ENCODE measurements at places on chromosomes 7 and 10. TPM values are rescaled to one million over a fixed set of nuclear protein-coding genes. Genes with fewer than 3 reads are reported as not detected.

Gene PTEN
- 19.6 TPM for total RNA-seq

Gene CTBP2
- 58.1 TPM for total RNA-seq

Gene GSDME
- total RNA-seq: 4.1 TPM

Gene RSPH10B
- total RNA-seq: not detected

Gene PPP1R17
- not detected for total RNA-seq

Gene CNNM1
- total RNA-seq: 0.13 TPM

Gene NUTM2A
- total RNA-seq: 0.10 TPM

Gene NKX2-3
- total RNA-seq: not detected

Gene ITPRIP
- 5.6 TPM for total RNA-seq

Gene ASAH2
- 0.22 TPM for total RNA-seq

Gene PRLHR
- not detected for total RNA-seq

Gene PNLIP
- total RNA-seq: not detected

Gene ITPRID1
- total RNA-seq: not detected

Gene ATOH7
- not detected for total RNA-seq

Gene CPVL
- total RNA-seq: 7.0 TPM

Gene HNRNPH3
- 29.8 TPM for total RNA-seq

Gene EXOC4
- 6.4 TPM for total RNA-seq

Gene ZNF503
- 8.8 TPM for total RNA-seq

Gene KLHL7
- 16.2 TPM for total RNA-seq

GRCh38 chr10:69181433-69181832 lies 1.4 kb downstream of the SUPV3L1 start:
- no peak for DNase-seq

DNA sequence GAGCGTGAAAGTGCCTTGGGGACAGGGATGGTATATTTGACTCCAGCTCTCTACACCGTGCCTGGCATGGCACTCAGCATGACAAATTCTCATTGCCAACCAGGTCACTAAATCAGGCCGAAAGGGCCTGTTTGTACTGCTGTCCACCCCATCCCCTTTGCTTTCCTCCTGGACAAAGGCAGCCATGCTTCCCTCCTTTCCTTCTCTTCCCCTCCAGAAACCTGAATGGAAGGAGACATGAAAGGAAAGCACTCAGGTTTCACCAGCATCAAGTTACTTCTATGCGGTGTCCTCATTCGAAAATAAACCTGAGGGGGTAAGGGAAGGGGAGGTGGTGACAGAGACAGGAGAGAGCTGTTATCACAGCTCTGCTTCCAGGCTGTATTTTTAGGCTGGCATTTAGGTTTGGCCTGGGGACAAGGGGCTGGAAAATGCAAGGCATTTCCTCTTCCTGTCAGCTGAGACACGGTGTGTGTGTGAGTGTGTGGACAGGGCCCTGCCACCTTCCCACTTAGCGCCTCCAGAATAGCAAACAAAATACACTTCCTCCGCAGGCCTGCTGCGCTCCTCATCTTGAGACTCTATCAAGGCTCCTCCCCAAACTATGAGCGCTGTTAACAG lies 79.9 kb upstream of the COL13A1 start:
- DNase-seq: no peak

DNA sequence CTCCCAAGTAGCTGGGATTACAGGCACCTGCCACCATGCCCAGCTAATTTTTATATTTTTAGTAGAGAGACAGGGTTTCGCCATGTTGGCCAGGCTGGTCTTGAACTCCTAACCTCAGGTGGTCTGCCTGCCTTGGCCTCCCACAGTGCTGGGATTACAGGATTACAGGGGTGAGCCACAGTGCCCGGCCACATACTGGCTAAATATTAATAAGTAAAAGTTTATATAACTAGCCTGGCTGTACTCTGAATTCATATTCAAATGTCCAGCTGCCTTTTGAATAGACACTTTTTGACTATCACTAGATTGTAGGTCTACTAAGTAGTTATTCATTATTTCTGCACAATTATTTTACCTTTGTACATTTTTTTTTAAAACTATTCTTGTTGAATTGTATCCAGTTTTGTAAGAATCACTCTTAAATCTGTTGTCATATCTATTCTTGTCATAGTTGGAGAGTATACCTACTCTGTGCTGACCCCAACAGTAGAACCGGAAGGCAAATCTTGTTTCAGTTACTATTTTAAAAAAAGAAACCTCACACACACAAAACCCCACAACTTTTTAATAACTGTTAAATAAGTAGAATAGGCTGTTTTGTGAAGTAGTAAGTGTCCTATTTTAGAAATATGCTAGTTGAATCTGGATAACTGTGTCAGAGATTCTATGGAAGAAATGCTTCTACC lies 29.6 kb downstream of the MINPP1 start:
- no peak for DNase-seq

DNA sequence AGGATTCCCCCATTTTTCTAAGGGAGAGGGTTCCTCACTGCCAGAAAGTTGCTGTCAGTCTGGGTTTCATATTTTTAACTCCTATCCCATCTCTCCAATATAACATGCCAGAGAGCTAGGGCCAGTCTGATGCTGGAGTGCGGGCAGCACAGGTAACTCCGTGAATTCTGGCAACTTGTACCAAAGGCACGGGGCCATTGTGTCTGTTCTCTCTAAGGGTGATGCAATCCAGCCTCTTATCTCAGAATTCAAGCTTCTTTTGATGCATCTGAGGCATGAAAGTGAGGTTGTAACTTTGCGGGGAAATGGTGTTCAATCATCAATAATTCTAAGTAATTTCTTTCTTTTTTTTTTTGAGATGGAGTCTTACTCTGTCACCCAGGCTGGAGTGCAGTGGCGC lies 1074.4 kb downstream of the TYW1 start:
- DNase-seq: no peak

GRCh38 chr10:10482613-10483012 lies 535.1 kb upstream of the CELF2 start:
- DNase-seq: no peak

DNA sequence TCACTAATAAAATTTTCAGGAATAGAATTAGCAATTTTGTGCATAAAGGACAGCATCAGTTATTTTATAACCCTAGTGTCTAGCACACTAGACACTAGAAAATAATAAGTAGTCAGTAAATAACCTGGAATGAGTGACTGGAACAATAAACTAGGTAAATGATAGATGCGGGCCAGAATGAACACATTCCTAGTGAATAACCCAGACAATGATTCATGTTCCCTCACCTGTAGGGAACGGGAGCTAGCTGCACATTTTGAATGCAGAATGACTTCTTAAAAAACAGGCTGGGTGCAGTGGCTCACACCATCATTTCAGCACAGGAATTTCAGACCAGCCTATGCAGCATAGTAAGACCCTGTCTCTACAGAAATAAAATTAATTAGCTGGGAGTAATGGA lies 3.2 kb upstream of the ATOH7 start:
- no peak for DNase-seq

GRCh38 chr7:80273327-80273726 lies 138.7 kb downstream of the GNAI1 start:
- DNase-seq: no peak

DNA sequence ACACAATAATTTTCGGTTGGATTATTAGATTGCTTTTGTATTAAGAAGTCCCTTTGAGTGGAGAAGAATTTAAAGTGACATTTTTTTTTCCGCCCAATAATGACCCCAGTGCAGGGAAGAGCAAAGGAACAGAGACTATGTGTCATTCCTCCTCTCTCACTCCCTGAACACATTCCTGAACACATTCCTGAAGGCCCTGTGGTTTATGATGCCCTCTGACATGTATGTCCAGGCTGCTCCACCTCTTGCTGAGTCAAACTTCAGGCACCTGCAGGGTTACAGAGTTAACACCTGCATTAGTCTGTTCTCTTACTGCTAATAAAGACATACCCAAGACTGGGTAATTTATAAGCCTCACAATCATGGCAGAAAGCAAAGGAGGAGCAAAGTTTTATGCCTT lies 704.0 kb upstream of the LRRN3 start:
- DNase-seq: peak; percentile 0

- DNase-seq: no peak
These were observed 118.1 kb downstream of the SEMA3D start for GRCh38 chr7:85068799-85069198.

DNA sequence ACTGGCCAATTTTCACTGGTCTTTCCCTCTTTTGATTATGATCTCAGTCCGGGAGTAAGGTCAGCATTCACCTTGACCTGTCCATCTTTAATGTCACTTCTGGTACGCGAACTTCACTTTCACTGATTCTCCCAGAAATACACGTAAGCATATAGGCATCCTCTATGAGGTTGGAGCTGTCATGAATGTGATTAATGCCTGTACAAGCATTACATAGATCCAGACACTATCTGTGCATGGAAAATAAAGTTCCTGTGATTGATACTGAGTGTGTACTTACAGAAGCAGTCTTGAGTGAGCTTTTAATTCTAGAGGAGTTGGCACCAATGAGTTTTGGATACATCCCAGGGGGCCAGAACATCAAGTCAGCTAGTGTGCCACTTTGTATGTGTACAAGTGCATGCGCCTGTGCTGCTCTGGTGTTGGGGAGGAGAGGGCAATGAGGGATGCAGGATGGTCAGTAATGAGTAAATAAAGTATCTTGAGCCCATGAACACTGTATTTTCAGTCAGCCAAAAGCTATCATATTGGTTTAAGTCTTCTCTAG lies 6.0 kb downstream of the PTPRZ1 start:
- no peak for DNase-seq

- DNase-seq: no peak
These were observed 28.2 kb downstream of the NOD1 start for GRCh38 chr7:30450240-30450982.

DNA sequence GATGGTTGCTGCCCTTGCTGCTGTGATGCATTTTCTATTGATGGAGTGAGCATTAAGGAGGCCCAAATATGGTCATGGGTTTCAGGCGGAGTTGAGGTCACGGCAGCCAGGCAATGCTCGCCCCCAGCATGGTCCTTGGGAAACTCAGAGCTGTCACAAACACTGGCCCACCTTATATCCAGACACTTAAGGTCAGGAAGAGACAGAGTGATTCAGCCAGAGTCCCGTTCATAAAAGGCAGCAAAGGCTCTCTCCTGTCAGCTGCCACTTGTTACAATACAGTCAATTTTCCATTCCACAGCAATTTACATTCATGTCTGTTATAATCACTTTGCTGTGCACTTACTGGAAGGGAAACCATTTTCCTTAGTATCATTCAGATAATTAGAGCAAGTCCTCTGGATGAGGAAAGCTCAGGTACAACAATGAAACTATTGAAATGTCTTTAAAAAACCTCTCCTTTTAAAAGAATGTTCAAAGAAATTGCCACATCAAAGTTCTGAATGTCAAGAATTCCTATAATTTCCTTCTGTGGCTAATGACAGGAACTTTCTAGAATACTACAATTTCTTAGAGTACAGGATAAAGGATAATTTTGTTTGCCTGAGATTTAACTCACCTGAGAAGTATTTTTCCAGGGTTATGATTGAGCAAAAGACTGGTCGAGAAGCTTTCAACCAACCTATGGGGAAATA lies 14.8 kb upstream of the ANKRD1 start:
- DNase-seq: no peak

DNA sequence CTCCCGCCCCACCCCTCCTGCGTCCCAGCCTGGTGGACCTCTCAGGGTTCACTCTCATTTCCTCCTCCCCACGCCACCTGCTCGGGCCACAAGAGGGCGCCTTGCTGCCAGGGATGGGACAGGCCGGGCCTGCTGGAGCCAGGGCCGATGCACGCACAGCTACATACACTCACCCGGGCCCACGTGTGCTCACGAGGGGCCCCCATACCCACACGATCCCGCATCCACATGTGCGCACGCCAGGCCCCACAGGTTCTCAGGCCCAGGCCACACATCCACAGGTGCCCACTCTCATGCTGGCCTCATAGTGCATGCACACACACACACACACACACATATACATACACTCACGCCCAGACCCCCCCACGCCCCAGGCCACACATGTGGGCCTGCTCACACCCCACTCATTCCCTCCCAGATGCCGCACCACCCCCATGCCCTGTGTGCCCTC lies 68.6 kb downstream of the LHPP start:
- peak; percentile 83 for DNase-seq

DNA sequence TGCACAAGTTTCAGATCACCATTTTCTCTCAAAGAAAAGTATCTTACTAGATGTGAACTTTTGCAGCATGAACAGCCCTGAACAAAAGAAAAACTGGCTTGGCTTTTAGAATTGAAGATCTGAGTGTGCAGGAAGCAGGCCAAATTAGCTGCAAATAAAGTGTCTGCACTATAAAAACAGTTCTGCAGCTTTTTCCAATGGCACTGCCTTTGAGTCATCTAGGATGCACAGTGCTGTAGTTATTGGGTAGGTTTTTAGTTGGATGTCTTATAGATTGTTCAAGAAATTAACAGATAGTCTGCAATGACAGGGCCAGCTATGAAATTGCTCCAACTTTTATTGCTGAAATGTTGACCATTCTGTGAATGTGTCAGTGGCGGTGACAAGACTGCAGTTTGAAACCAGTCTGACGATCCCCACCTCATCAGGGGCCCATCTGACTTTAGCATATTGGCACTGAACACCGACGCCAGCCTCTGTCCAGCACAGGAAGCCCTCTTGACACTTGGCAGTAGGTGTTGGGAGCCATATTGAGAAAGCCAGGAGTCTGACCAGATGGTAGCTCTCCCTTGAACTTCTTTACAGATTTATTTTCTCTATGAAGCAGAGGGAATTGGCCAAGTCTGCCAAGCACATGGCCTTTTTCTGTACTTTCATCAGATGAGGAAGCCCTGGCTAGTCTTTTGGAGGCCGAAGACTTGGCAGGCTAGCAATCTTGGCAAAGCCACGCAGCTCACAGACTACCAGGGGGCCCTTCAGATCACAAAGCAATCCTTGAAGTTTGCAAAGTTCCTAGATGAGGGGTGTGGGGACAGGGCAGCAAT lies 490.6 kb downstream of the NEBL start:
- DNase-seq: no peak

DNA sequence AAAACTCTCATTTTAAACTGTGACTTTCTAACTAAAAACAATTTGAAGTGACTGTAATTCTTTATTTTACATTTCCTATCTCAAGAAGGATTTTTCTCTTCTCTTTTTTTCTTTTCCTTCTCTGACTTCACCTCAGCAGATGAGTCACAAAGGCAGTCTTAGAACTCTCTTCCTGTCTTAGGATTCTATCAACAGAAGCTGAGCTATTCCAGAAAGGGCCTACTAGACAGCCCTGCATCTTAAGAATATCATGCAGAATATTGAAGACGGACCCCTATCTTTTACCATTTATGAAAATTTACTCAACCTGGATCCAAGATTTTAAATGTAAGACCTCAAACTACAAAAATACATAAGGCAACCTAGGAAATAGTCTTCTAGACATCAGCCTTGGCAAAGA lies 365.7 kb upstream of the SEMA3C start:
- no peak for DNase-seq

DNA sequence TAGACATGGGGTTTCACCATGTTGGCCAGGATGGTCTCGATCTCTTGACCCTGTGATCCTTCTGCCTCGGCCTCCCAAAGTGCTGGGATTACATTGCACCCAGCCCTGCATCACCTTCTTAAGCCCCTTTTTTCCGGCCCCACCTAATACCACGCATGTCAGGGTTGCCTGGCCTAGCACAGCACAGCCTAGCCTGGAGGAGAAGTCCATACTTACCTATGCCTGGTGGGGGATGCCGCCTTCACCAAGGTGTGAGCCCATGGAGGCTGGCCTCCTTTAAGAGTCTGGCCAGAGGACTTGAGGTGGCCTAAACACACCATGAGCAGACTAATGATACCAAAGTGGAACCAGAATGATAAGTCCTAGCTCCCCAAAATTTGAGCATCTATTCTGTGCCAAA lies 22.0 kb upstream of the CUX1 start:
- DNase-seq: no peak

GRCh38 chr7:99409806-99410205 lies 1.0 kb downstream of the BUD31 start:
- DNase-seq: no peak

GRCh38 chr7:144761493-144761892 lies 74.4 kb downstream of the TPK1 start:
- DNase-seq: no peak

- no peak for DNase-seq
These were observed 66.9 kb downstream of the NXPH1 start for GRCh38 chr7:8500286-8500685.

Measured in MG63 (cell line).